ENCODE measurements at places on chromosomes 4 and X.

GRCh38 chr4:111798840-111799239 lies 346.4 kb upstream of the FAM241A start:
- no peak for DNase-seq

DNA sequence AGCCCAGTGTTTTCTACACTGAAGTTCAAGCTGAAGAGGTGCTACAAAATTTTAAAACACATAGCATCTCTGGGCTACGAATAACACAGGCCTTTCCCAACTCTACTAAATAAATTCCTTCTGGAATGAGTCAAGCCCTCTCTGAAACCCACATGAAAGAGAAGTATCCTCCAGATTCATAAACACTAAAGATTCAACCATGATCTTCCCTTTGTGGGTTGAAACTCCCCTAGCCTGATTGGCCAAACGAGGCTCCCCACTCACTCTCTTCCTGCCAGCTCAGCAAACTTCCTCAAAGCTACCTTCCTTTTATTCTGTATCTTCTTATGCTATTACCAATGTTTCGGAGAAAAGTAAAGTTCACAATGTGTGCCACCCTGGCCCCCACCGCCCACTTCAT lies 95.4 kb downstream of the NKX6-1 start:
- DNase-seq: no peak

DNA sequence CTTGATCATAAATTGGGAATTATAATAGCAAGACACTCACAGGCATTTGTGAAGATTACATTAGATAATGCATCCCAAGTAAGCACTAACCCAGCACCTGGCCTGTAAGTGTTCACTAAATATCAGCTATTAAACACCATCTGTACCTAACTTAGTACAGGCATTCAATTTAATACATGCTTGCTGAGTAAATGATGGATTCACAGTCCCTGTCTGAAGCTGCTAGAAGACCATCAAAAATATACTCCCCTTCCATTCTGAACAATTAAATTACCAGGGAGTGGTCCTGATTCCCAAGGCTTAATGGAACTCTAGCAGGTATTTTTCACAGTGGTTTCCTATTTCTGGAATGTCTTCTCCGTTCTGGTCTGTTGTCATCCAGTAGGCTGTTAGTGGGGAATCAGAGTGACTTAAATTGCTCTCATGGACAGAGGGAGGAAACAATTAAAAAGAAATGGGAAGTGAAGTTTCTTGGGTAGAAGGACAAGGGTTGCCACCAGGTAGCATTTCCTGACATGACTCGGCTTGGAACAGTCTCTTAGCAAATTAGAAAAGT lies 233.9 kb downstream of the PTTG2 start:
- DNase-seq: no peak

DNA sequence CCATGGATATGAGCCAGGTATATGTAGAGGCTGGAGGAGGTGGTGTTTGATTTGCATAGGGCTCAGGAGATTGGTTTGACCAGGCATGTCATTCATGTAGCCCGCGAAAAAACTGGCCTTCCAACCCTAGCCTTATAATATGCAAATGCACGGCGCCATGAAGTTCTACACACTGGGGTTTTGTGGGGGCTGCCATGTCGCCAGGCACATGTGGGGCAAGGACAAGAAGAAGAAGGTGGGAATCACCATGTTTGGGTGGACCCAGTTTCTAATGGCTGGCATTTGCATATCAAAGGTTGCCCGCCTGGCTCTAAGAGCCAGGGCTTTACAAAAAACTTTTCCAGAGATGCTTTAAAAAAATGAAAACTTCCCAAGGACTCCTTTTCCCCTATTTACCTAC lies 1251.0 kb downstream of the PCDH18 start:
- no peak for DNase-seq

- DNase-seq: no peak
These were observed 18.2 kb upstream of the DDIT4L start for GRCh38 chr4:100208459-100208858.

GRCh38 chr4:3073158-3074077 lies 920 bp downstream of the HTT-AS start:
- no peak for DNase-seq

- DNase-seq: no peak
These were observed 99.4 kb upstream of the LSM6 start for GRCh38 chr4:146076081-146076480.

DNA sequence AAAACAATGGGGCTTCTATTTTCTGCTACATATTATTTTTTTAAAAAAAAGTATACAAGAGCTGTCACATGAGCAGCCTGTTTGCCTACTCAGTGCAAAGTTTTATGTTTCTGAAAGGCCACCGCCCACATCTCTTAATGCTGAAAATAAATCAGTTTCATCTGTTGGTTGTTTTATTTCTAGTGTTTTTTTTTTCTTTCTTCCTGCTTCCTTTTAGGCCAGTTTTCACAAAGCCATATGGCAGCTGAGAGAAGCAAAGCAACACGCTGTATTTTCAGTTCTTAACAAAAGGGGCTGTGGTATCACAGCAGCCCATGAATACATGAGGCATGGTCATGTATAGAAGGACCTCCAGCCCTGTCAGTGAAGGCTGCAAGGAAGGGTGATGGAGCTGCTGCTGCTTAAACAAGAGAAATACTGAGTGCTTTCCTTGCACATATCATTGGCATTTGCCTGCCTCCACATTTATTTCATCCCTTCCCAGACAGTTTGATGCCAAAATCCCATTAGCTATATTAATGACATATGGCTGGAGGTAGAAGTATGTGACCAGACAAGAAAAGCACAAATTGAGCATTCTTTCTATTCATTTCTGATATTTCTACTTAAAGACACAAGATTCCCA lies 172.5 kb downstream of the PCDH18 start:
- DNase-seq: peak; percentile 31

GRCh38 chr4:125911481-125911880 lies 596.7 kb downstream of the FAT4 start:
- DNase-seq: no peak

DNA sequence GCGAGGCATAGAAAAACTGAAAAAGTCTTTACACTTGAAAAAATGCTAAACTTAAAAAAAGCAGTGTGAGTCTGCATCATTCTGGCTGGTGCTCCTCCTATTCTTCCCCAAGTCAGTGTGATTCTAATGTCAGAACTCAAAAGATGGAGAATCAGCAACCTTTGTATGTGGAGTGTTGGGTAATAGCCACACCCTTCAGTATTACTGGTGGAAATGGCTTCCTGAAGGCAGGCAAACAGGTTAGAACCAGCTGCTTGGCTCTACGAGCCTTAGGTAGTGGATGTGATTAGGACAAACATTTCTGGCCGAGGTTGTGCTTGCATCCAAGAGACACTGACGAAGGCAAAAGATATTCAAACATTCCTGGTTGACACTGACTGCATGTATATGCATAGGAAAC lies 353.4 kb upstream of the TACR3 start:
- DNase-seq: no peak

GRCh38 chr4:127604949-127605709 lies 27.6 kb upstream of the INTU start:
- DNase-seq: peak; percentile 15

DNA sequence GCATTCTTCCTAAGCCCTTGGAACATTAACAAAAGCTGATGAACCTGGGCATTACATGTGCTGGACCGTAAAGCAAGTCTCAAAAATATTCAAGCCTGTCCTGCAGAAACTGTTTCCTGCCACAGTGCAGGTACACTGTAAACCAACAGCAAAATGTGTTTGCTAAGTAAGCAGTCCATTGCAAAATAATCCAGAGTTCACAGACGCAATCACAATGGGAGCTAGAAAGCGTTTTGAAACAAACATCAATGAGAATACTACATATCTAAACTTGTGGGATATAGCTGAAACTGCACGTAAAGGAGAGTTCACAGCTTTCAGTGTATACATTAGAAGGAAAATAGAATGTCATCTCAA lies 61.6 kb downstream of the RGS12 start:
- no peak for DNase-seq

All from NCI-H1694 (cell line).